A549 treated with DMSO at 1 μM for 4 hours (cell line): ENCODE measurements at places on chromosomes 16 and 17. TPM values are rescaled to one million over a fixed set of nuclear protein-coding genes. Genes with fewer than 3 reads are reported as not detected.

KRT16 gene
- total RNA-seq = 0.27 to 0.88 TPM (median 0.77 TPM) in 5 replicates

WNT3 gene
- 4.3 to 6.4 TPM (median 5.9 TPM) in 5 replicates for total RNA-seq

SLC47A1 gene
- total RNA-seq = 21.7 to 27.1 TPM (median 26.0 TPM) in 5 replicates

CHMP1A gene
- 87.7 to 99.7 TPM (median 94.8 TPM) in 5 replicates for total RNA-seq

SSTR5 gene
- total RNA-seq = 0.11 to 0.30 TPM (median 0.26 TPM) in 5 replicates

C16orf92 gene
- total RNA-seq = not detected in 5 replicates

LMF1 gene
- total RNA-seq = 8.0 to 11.4 TPM (median 8.5 TPM) in 5 replicates

ADORA2B gene
- total RNA-seq = 10.1 to 15.3 TPM (median 11.9 TPM) in 5 replicates

GRIN2C gene
- 0.06 to 0.61 TPM (median 0.23 TPM) in 5 replicates for total RNA-seq

KRT24 gene
- total RNA-seq = not detected in 5 replicates

SMPD3 gene
- total RNA-seq = 0.12 to 0.42 TPM (median 0.14 TPM) in 5 replicates

TBC1D26 gene
- total RNA-seq = not detected in 5 replicates

SALL1 gene
- 0.10 to 0.42 TPM (median 0.21 TPM) in 5 replicates for total RNA-seq
